ENCODE measurements at places on chromosomes 13 and 19.
A peak's percentile ranks its signal among the peaks of the same experiment; 100 is the strongest.

DNA sequence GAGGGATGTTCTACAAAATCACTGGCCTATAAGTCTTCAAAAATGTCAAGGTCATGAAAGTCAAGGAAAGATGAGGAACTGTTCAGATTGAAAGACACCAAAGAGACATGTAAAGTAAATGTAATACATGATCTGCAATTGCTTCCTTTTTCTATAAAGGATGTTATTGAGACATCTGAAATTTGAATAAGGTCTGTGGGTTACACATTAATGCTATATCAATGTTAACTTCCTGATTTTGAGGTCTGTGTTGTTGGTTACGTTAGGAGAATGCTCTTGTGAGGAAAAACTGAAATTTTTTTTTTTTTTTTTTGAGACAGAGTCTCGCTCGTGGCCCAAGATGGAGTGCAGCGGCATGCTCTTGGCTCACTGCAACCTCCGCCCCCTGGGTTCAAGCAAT is 197.4 kb downstream of the RGCC start:
- no peak for DNase-seq

DNA sequence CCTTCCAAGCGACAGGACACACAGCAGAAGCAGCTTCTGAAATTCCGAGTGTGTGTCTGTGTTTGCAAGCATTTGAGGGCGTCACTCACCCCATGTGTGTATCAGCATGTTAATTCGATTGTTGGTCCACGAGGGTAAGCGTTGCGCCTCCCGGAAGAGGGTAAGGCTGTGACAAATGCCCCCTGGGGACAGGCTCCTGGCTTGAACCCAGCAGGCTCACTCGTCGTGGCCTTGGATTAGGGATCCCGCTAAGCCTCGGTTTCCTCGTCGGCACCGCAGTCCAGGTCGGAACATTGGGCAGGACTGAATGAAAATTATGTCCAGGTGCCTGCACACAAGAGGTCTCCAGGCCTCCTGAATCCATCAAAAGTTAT is 606 bp upstream of the STXBP2 start:
- DNase-seq = no peak

DNA sequence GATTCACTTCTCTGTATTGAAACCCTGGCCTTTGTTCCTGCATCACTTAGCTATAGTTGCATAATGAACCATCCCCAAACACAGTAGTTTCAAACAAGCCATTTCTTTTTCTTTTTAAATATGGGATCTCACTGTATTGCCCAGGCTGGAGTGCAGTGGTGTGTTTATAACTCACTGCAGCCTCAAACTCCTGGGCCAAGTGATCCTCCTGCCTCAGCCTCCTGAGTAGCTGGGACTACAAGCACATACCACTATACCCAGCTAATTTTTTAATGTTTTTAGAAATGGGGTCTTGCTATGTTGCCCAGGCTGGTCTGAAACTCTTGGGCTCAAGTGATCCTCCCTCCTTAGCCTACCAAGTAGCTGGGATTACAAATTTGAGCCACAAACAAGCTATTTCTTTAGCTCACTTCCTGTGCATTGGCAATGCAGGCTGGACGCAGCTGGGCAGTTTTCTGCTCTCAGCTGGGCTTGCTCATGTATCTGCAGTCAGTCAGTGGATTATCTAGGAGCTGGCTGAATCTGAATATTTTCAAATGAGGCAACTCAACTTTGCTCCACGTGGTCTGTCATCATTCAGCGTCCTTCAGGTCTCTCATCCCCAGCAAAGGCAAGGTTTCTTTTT is 49.5 kb upstream of the SIN3B start:
- no peak for DNase-seq

GRCh38 chr13:78660495-78660857 is 1.5 kb upstream of the OBI1 start:
- DNase-seq = no peak

DNA sequence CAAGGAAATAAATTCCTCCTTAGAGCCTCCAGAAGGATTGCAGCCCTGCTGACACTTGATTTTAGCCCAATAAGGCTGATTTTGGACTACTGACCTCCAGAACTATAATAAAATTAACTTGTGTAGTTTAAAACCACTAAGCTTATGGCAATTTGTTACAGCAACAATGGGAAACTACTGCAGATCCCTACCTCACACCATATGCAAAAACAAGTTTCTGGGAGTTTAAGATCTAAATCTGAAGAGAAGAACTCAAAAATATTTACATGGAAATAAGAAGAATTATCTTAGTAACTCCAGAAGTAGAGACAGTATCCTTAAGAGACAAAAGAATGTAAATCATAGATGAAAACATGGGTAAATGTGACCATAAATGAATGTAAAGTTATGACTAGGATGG is 5.9 kb downstream of the ZNF575 start:
- DNase-seq = no peak

- peak; percentile 62 for DNase-seq
Observed at GRCh38 chr19:10505583-10506229, 2.5 kb upstream of the KEAP1 start.
